Immature natural killer cell (primary cell): ENCODE measurements at places on chromosomes 16 and 17.

GRCh38 chr17:81066771-81067315 lies 31.9 kb downstream of the BAIAP2 start:
- DNase-seq: no peak

DNA sequence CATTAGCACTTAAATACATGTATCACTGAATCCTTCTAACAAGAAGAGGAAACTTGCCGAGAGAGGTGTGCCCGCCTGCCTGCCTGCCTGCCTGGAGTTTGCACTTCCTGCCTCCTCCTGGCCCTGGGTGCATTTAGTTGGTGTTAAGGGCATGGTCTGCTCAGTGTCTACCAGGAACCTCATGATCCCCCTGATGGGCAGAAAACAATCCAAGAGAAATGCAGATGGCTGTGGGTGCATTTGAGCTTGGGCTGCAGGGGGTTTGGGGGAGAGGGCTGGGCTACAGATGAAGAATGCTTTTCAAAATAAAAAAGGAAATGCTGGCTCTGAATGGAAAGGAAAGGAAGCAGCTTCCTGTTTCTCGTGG lies 10.1 kb downstream of the KSR1 start:
- no peak for DNase-seq

DNA sequence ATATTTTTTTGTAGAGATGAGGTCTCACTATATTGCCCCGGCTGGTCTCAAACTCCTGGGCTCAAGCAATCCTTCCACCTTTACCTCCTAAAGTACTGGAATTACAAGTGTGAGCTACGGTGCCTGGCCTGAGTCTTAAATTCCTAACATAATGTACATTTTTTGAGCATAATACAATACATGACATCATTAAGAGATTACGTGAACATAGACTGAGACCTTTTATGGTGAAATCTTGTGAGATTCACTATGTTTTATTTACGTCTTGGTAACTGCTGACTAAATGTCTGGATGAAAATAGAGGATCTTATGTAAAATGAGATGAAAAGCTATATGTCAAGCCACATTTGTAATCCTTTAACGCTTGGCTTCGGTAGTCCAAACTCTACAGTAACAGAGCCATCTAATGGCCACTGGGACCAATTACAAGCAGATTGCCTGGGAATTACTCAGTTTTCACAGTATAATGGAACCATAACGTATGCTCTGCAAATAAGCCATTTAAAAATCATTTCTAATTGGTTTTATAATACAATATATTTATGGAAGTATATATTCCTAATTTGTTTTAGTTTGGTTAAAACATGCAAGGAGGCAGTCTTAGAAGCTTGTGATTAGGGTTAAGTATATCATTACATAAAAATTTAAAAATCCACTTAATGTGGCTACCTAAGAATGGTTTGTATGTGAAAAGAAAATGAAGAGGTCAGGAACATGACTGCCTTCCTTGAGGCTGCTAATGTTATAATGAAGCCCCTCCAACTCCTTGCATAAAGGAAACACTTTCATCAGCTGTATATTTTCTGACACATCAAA lies 8.1 kb upstream of the EFCAB13 start:
- peak; percentile 46 for DNase-seq

GRCh38 chr16:64305663-64306062 lies 816.2 kb downstream of the CDH11 start:
- no peak for DNase-seq

GRCh38 chr16:67173808-67174705 lies 3.7 kb downstream of the NOL3 start:
- peak; percentile 69 for DNase-seq

DNA sequence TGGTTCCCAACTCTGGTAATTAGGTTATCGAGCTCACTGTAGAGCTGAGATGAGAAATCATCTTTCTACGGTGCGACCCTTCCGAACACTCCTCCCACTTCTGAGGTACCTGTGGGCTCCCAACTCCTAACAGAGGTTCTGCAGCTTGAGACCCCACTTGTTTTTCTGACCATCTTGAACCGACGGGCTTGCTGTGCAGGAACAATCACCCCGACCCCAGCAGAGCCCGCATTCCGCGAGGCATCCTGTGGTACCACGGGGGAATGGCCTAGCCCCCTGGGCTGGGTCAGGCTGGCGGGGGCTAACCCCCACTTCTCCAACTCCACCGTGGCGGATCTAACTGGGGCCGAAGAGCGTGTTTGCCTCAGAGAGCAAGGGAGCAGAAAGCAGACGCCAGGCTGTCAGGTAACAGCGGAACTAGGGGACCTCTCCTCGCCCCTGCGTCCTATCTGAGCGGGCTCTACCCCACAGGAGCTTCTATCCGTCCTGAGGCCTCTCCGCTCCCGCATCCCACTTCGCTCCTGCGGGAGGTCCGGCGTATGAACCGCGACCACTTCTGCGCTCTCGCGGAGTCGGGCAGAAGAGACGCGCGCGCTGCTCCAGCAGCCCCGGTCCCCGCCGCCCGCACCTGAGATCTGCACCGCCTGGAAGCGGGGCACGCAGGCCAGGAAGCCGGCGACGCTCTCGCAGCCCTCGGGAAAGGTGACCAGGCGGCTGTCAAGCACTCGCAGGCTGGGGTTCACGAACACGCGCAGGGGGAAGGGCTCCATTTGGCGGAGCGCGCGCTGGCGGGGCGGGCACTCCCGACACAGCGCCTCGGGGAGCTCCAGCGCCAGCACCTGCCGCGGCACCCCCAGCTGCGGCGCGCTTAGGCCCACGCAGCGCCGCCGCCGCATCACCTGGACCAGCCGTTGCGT lies 761 bp downstream of the PDF start:
- no peak for DNase-seq

DNA sequence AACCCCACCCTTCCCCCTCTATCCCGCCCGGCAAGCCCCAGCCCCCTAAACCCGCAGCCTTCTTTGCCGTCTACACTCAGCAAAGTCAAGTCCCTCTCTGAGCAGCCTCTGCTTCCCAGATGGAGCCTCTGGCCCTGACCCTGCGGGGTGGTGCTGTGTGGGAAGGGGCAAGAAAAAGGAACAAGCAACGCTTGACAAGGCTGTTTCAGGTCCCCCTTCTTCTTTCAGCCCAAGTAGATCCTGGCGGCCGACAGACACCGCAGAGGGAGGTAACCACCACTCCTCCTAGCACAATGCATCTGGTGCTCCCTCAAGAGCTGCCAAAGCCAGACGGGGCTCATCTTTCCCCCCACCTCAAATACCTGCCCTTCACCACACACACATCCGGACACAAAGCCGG lies 178.3 kb downstream of the ENGASE start:
- no peak for DNase-seq

GRCh38 chr17:44751806-44752205 lies 7.0 kb upstream of the ADAM11 start:
- no peak for DNase-seq

GRCh38 chr16:24041834-24042631 lies 206.2 kb downstream of the PRKCB start:
- peak; percentile 79 for DNase-seq

DNA sequence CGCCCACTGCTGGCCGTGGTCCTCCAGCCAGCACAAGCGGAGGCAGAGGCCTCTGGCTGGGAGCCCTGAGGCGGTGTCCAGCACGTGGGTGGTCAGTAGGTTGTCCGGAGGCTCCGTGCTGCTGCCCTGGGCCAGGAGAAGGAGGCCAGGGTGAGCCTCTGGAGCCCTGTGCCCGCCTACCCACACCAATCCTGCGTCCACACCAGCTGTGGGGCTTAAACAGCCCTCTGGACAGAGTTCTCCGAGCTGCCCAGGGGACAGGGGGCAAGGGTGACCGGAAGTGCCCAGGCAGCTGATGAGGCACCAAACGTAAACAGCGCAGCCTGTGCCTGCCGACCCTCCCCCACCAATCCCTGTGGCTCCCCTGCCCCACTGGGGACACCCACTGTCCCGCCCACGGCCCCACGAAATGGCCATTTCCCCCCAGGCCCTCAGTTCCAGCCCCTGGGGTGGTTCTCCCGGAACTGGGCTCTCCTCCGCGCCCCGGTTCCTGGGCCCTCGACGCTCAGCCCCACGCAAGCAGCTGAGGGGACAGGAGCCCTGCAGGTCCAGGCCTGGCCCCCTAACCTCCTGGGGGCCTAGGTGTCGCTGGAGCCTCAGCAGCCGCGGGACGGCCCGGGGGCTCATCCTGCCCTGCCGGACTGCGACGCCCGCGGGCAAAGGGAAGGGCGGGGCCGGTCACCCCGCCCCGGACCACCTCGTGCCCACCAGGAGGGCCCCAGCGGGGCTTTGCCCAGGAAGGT lies 27.9 kb upstream of the DBNDD1 start:
- peak; percentile 11 for DNase-seq

GRCh38 chr17:15278380-15278779 lies 13.3 kb upstream of the PMP22 start:
- no peak for DNase-seq

DNA sequence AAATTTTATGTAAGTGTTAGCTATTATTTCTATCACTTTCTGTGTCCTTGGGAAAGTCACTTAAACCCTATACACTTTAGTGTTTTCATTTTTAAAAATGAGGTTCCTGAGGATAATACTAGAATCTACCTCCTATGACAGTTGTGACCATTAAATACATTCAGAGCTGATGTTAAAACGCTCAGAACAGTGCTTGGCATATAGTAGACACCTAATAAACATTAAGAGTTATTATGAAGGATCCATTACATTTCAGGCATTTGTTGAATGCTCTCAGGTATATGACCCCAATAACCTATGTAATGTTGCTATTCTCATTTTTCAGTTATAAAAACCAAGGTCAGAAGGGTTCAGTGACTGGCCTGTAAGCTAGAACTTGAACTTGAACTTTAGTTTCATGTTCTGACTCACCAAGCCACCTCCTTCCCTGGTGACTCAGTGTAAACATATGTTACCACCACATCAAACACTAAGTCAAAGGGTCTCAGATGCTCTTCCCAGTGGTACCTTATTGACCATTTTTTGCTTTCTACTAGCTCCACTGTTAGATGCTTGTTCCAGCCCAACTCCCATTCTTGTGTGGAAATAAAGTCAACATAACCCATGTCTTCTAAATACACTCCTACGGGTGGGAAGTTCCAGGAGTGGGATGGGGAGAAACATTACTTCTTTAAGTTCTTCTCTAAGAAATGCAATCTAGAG lies 47.6 kb downstream of the HSD17B2 start:
- no peak for DNase-seq

DNA sequence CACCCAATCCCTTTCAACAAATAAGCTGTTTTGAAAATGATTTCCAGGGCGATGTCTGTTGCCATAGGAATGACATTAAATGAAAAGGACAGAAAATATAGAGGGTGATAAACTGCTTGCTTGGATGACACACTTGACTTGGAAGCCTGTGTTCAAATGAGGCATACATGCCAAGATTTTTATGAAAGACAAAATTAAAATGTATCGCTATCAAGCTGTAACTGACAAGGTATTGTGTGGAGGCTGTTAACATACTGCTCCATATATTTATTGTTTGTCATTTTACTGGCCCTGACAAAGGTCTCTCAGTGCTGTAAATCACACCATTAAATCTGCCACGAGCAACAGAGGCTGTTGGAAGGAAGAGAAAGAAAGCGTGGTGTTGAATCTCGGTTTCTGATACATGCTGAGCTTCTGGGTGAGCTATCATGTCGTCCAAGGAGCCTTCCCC lies 456.2 kb upstream of the SALL1 start:
- DNase-seq: no peak

- no peak for DNase-seq
These were observed 7.2 kb downstream of the DLX3 start for GRCh38 chr17:49987681-49988441.

GRCh38 chr16:57178196-57178595 lies 7.6 kb downstream of the PSME3IP1 start:
- no peak for DNase-seq

DNA sequence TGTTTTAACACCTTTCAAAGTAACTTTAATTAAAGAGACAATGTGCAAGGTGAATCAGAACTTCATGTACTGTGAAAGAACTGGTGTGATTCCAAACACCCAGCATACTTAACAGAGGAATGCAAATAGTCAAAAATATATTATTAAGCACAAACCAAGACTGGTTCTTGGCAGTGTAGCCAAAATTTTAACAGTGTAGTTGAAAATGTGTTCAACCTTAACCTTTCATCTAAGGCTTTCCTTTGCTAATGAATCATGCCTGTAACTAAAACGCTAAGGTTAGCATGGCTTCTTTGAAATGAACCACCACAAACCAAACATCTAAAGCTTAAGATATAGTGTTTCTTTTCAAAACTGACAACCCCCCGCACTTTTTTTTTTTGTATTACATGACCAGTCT lies 146.3 kb upstream of the AXIN2 start:
- no peak for DNase-seq

DNA sequence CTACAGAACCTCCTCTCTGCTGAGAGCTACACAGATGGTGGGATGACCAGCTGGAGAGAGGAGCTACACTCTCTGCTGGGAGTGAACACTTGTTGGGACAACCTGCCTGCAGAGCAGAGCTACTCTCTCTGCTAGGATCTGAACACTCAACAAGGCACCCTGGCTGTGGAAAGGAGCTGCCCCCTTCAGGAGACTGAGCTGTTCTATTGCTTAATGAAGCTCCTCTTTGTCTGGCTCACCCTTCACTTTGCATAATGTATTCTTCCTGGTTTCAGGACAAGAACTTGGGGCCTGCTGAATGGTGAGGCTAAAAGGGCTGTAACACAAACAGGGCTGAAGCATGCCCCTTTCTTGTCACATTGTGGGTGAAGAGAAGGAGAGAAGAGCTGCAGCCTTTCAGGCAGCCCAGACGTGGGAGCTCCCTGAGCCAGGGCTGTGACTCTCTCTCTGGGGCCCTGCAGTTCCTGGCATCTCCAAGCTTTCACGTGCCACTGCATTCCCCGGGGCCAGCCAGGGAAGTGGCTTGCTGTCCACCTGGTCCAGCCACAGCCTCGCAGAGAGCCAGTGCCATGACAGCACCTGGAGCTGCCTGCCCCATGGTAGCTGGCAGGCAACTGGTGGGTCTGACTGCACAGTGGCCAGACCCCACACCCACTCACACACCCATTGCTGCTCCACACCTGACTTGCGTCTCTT lies 272.8 kb upstream of the KCNJ16 start:
- no peak for DNase-seq

- DNase-seq: no peak
These were observed 20.0 kb downstream of the IST1 start for GRCh38 chr16:71915350-71915749.

DNA sequence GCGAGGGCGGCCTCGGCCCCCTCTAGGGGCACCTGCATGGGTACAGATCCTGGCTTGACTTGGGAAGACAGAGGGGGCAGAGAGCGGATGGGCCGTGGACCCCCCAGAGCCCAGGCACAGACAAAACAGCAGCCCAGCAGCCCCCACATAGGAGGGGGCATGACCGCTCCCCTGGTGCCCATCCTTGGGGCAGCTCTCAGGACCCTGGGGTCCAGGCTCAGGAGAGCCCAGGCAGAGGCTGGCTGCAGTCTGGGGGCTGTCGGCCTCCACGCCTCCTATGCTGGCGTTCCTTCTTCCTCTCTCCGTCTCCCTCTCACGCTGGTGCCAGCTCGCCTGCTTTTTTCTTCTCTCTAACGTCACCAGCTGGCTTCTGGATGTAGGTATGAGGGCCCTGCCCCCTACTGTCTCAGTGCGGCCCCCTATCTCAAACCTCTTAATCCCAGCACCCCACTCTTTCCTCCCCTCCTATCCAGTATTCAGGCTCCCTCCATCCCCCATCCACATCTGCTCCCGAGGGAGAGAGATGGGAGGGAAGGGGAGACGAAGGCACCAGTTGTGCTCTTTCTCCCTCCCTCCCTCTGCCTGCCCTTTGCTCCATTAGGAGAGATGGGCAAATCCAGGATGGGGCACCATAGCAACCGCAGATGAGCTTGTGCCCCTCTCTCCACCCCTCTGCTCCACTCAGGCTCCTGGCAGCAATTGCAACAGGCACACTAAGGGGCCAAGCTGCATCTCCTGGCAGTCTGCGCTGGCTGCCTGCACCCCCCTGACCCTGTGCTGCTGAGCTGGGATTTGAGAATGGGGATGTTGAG lies at the start of gene GPR179:
Gene GPR179, minus strand, starts transcription at position 349 of the 812 bp plus-strand sequence. Its CDS starts 167 bp downstream, at position 182.
- no peak for DNase-seq
